ENCODE measurements at places on chromosomes 2 and 18. TPM values are rescaled to one million over a fixed set of nuclear protein-coding genes. Genes with fewer than 3 reads are reported as not detected.

The LINC00305 gene
- not detected for total RNA-seq

The SMCHD1 gene
- 15.2 TPM for total RNA-seq

The TUBA4B gene
- total RNA-seq = not detected

The WNT6 gene
- total RNA-seq = 0.28 TPM

The RASGRP3 gene
- 3.8 TPM for total RNA-seq

The REV1 gene
- total RNA-seq = 14.3 TPM

The MLPH gene
- 55.0 TPM for total RNA-seq

The HOXD4 gene
- not detected for total RNA-seq

The OTOS gene
- not detected for total RNA-seq

The FAM228A gene
- total RNA-seq = 0.20 TPM

The BBS5 gene
- total RNA-seq = 1.8 TPM

The NYAP2 gene
- total RNA-seq = not detected

The RGPD5 gene
- total RNA-seq = 28.7 TPM

The IHH gene
- total RNA-seq = 4.9 TPM

The LRATD1 gene
- 1.6 TPM for total RNA-seq

The RBM44 gene
- 0.13 TPM for total RNA-seq

The UCN gene
- total RNA-seq = 2.2 TPM

The SLC30A3 gene
- total RNA-seq = not detected

The FBXO15 gene
- total RNA-seq = 0.58 TPM

The AMER3 gene
- total RNA-seq = not detected

The SETBP1 gene
- total RNA-seq = 17.3 TPM

The ANKRD62 gene
- total RNA-seq = not detected

The SELENOI gene
- 26.4 TPM for total RNA-seq

The AAK1 gene
- 16.2 TPM for total RNA-seq

The HES6 gene
- 5.3 TPM for total RNA-seq

The RNF125 gene
- total RNA-seq = 9.0 TPM

The SULT1C4 gene
- 1.7 TPM for total RNA-seq

The CSRNP3 gene
- total RNA-seq = 2.6 TPM

The TRABD2A gene
- total RNA-seq = 0.68 TPM

The EFHD1 gene
- 27.3 TPM for total RNA-seq

The CABLES1 gene
- 12.8 TPM for total RNA-seq

The ATP6V1B1 gene
- total RNA-seq = not detected

The CKAP2L gene
- total RNA-seq = 0.08 TPM

The TUBB8B gene
- total RNA-seq = not detected

The GBX2 gene
- not detected for total RNA-seq

The PLEK gene
- total RNA-seq = 2.9 TPM

The KRTCAP3 gene
- total RNA-seq = 7.1 TPM

The SNED1 gene
- 34.9 TPM for total RNA-seq

The LCT gene
- total RNA-seq = not detected

The TRIM54 gene
- total RNA-seq = not detected

The KHK gene
- 267 TPM for total RNA-seq

The DSG3 gene
- total RNA-seq = not detected
